ENCODE measurements at places on chromosomes 4 and X.

- DNase-seq = no peak
These were observed 364.0 kb downstream of the TMA16 start for GRCh38 chr4:163858515-163858914.

DNA sequence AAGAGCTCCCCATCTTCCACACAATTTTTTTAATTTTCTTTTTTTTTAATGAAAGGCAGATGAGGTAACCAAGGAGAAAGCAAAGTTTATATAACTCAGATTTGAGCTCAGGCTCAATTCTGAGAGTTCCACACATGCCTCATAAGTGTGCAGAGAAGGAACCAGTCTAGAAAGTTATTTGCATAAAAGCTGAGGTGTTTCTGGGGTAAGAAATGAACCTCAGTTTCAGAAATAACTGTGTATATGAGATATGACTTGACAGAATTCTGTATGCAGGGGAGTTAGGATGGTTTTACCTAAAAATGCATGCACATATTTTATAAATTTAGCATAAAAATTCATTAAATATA, 51.3 kb downstream of the DTHD1 start:
- no peak for DNase-seq

- no peak for DNase-seq
These were observed 63.4 kb upstream of the KLF3 start for GRCh38 chr4:38600575-38600974.

- DNase-seq = no peak
These were observed 395.0 kb upstream of the FAT1 start for GRCh38 chr4:187118602-187119120.

DNA sequence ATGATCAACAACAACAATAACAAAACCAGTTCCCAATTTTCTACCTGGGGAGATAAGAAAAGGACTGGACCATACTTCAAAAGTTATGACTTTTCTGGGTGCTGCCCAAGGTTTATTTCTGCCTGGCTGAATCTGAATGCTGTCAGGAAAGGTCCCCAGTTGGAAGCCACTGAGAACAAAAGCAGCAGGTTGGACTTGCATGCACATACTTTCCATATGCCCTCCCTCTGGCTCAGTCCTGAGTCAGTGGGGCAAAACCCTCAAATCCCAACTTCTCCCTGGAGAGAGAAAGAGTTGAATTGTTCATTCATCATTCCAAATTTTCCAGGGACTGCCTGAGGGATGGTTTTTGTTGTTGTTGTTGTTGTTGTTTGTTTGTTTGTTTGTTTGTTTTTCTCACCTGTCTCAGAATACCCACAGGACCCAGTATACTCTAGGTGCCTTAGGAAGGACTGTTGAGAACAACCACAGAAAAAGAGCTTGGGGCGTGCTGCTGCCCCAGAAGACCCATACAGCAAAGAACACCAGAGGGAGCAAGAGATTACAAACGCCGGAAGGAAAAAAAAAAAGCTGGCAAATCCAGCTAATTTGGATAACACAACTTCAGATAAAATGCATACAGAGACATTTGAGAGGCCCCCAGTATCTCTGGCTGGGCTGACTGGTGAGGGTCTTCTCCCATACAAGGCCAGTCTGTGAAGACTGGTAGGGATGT, 138.9 kb upstream of the INPP4B start:
- DNase-seq = no peak

- DNase-seq = no peak
These were observed 8.3 kb downstream of the SPATA18 start for GRCh38 chr4:52059372-52059771.

- DNase-seq = no peak
These were observed 245.3 kb downstream of the HS3ST1 start for GRCh38 chr4:11183356-11183740.

DNA sequence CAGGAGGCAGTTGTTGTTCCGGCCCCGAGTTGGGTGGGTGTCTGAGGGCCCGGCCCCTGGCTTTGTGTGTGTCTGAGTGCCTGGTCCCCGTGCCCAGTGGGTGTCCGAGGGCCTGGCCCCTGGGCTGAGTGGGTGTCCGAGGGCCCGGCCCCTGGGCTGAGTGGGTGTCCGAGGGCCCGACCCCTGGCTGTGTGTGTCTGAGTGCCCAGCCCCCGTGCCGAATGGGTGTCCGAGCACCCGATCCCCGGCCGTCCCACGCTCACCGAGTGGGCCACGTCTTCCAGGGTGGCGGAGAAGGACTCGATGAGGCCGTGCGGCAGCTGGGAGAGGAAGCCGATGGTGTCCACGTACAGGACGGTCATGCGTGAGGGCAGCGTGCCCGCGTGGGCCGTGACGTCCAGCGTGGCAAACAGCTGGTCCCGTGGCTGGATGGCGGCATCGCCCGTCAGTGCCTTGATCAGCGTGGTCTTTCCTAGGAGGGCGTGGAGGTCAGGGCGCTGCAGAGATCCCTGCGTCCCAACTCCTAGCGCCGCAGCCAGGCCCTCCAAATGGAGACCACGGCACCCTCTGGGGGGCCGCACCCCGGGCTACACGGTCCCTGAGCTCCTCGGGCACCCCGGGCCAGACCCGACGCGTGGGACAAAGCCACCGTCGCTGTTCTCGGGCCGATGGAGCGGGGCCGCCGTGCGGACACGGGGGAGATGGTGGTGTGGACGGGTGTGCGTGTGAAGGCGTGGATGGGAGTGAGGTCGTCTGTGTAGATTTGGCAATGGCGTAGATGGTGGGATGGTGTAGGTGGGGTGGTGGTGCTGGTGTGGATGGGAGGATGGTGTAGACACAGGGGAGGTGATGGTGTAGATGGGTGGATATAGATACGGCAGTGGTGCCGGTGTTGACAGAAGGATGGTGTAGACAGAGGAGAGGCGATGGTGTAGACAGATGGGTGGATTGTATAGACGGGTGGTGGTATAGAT, 7.2 kb downstream of the GTPBP6 start:
- peak; percentile 74 for DNase-seq

DNA sequence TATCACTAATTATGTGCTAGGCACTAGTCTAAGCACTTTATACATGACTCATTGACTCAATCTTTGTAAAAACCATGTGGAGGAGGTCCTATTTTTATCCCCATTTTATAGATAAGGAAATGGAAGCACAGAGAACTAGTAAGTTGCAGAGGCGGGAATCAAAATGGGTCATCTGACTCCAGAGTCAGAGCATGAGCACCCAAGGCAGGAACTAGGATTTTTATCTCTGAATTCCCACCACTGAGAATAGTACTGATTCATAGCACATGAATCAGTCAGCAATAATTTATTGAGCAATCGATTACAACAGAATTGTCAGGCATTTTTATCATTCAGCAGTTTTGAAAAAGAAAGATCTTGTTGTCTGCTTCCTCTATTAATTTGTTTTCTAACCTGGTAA, 19.3 kb downstream of the SCARB2 start:
- DNase-seq = no peak

- no peak for DNase-seq
These were observed 5.1 kb downstream of the STARD8 start for GRCh38 chrX:68652326-68653170.
